Activated CD4-positive, alpha-beta memory T cell treated with anti-CD3 and anti-CD28 coated beads, Interleukin-2, amount 10 ng/mL, durations not matched to agents 7 days and 5 days (primary cell): ENCODE measurements at places on chromosomes 2 and 18.

DNA sequence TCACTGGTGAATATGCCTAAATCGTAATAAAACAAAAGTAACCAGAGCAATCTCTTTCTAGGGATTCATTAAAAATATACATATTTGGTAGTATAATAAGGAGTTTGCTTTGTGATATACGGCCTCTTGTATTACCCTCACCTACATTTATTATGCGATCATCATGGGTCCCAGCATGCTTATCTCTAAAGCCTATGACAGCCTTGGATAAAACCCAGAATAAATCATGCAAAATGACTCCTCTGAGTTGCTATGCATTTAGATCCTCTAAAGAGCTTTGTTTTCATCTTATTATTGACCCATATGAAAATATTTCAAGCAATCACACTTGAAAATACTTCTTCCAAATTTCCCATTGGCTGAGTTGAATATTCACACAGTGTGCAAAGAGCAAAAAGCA is 432.3 kb downstream of the SUCLG1 start:
- no peak overlapping the region for H3K4me3 ChIP-seq
- H3K27ac ChIP-seq = no peak overlapping the region
- H3K36me3 ChIP-seq = no peaks in the 10 kb centered on the region
- DNase-seq = no peak

DNA sequence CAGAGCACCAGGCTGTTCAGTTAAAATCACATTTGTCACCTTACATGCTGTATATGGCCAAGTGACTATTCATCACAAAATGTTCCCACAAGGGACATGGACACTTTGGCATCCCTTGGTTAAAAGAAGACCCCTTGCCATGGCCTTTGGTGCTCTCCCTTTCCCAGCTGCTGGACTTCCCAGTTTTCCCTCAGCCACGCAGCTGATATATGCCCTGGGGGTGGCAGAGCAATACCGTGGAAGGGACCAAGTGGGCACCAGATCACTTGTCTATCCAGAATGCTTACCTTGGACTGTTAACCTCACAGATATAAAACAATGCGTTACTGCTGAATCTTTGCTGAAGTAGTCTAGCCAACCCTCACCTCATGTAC is 35.3 kb downstream of the PAIP2B start:
- no peaks in the 10 kb centered on the region for H3K4me1 ChIP-seq
- H3K36me3 ChIP-seq = no peaks in the 10 kb centered on the region
- H3K4me3 ChIP-seq = no peak overlapping the region
- DNase-seq = no peak
- H3K27me3 ChIP-seq = peaks cover 5% of the 10 kb centered on the region

- peaks cover 14% of the 10 kb centered on the region for H3K36me3 ChIP-seq
- H3K4me3 ChIP-seq = no peak overlapping the region
- no peak for DNase-seq
- H3K27ac ChIP-seq = no peak overlapping the region
Measured at GRCh38 chr2:73053316-73054114, 18.0 kb downstream of the SFXN5 start.

GRCh38 chr2:163919717-163920116 is 183.9 kb upstream of the FIGN start:
- no peak for DNase-seq
- no peaks in the 10 kb centered on the region for H3K36me3 ChIP-seq
- H3K4me3 ChIP-seq = no peak overlapping the region
- H3K27me3 ChIP-seq = no peaks in the 10 kb centered on the region

DNA sequence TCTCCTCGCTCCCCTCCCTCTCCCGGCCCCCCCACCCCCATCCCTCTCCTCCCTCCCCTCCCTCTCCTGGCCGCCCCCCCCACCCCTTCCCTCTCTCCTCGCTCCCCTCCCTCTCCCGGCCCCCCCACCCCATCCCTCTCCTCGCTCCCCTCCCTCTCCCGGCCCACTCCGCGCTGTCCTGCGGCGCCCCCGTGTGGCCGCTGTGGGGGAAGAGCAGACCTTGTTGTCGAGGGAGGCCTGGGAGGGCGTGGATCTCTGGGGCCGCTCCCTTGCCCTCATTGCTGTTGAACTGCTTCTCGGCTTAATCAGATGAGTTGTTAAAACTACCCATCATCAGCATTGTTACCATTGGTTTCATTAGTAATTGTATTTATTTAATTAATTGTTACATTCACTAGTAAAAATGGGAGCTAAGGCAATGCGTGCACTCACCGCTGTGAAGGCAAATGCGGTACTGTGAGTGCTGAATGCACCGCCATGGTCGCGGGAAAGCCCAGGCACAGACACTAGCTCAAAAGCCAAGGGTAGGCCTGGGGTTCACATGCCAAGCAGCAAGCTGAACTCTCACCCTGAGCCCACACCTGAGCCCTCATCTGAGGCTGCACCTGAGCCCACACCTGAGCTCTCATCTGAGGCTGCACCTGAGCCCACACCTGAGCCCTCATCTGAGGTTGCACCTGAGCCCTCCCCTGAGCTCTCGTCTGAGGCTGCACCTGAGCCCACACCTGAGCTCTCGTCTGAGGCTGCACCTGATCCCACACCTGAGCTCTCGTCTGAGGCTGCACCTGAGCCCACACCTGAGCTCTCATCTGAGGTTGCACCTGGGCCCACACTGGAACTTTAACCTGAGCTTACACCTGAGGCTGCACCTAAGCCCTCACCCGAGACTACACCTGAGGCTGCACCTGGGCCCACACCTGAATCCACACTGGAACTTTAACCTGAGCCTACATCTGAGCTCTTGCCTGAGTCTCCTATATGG is 8.8 kb downstream of the RTP5 start:
- no peaks in the 10 kb centered on the region for H3K27me3 ChIP-seq
- H3K36me3 ChIP-seq = peaks cover 9% of the 10 kb centered on the region
- H3K4me3 ChIP-seq = no peak overlapping the region
- H3K4me1 ChIP-seq = peaks cover 37% of the 10 kb centered on the region

DNA sequence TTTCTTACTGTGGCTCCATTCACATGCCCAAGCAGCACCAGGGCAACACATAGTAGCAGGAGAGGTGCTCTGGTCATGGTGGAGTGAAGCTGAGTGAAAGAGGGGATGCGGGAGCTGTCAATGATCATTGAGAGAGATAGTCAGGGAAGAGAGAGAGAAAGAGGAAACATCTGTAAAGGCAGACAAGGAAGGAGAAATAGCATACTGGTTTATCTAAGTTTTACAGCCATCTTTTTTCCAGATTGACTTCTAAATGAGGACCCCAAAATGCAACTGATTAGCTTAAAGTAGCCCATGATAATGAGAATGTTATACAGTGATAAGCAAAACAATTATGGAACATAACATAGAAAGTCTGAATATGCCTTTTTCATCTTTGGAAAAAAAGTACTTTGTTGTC is at the start of gene C2orf66:
C2orf66 (minus strand) TSS at position 96 of the 400 bp plus-strand sequence; CDS start at position 77, 19 bp downstream.
- no peak for DNase-seq
- H3K27ac ChIP-seq = no peak within 1 kb of the TSS
- peaks cover 44% of the 10 kb centered on the region for H3K27me3 ChIP-seq

DNA sequence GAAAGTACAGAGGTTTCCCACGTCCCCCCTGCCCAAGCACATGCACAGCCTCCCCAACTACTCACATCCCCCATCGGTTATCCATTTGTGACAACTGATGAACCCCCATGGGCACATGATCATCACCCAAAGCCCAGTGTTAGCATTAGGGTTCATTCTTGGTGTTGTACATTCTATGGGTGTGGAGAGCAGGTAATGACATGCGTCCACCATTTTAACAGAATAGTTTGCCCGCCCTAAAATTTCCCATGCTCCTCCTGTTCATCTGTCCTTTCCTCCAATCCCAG is 74.3 kb downstream of the LONRF2 start:
- H3K4me3 ChIP-seq = no peak overlapping the region
- no peaks in the 10 kb centered on the region for H3K4me1 ChIP-seq
- no peaks in the 10 kb centered on the region for H3K36me3 ChIP-seq
- H3K27ac ChIP-seq = no peak overlapping the region
